Activated naive CD4-positive, alpha-beta T cell treated with anti-CD3 and anti-CD28 coated beads, Interleukin-2, amount 50 U/mL, for 16 hours (primary cell): ENCODE measurements at places on chromosomes 12 and 14.

DNA sequence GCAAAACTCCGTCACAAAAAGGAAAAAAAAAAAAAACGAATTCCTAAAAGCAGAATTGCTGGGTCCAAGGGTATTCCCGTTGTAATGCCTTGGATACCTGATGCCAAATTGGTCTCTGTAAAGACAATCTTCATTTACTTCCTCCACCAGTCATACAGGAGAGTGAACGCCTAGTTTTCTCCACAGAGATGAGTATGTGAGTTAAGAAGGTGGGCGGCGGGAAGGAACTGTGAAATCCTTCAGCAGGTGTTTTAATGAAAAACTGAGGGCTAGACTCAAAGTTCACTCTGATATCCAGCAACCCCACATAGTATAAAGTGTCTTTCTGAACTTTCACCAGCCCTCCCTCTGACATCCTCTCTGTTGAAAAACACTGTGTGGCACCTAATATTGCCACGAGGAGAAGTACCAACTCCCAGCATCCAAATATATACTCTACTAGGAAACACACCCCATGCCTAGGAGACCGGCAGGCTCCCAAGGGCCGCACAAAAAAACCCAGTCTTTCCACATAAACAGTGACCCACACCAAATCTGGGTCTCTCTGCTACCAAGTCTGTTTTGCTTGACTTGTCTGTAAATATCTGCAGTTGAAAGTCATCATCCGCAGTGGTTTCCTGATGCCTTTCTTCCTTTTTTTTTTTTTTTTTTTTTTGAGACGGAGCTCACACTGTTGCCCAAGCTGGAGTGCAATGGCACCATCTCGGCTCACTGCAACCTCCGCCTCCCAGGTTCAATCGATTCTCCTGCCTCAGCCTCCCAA is 30.3 kb upstream of the FOXN3 start:
- DNase-seq, result peak; percentile 28

GRCh38 chr12:9163392-9163791 is 44.8 kb downstream of the PZP start:
- no peak for DNase-seq

DNA sequence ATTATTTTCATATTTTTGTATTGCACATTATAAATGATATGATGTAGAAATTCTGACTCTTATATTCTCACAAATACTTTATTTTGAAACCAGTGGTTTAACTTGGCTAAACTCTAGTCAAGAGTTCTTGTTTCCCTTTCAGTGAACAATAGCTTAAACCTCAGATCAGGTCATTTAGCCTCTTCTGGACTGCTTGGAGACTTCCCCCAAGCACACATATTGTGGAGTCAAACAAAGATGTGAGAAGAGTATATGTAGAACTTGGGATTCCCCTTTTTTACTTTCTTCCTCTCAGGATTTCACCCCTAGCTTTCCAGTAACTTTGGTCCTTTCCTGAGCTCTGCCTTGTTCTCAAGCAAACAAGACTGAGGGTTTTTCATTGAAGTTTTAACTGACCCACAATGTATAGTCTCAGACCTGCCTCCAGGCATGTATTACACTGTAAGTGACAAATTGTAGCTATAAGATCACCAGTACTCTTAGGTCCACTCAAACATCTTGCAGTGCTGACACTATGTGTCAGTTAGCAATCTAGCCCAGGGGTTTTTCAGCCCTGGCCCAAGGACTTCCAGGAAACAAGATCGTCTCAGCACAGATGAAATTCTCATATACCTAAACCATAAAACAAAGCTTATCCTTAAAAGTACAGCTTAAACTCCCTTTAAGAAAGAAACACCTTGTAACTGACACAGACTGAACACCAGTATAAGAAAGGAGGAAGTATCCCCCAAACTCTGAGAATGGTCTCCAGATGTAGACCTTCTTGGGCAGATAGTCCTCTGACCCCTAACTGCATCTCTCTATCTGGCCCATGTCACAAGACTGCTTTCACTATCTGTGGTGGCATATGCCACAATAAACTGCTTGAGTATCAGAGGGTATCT is 98.6 kb downstream of the SLC6A15 start:
- DNase-seq, result no peak

DNA sequence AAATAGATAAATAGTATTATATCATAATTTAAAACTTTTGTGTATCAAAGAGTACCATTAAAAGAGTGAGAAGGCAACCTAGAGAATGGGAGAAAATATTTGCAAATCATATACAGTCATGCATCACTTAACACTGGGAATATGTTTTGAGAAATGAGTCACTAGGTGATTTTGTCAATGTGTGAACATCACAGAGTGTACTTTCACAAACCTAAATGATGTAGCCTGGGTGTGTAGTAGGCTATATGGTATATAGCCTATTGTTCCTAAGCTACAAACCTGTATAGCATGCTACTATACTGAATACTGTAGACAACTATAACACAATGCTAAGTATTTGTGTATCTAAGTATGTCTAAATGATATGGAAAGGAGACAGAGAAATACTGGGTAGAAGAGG is 48.0 kb upstream of the ARID2 start:
- DNase-seq, result no peak

DNA sequence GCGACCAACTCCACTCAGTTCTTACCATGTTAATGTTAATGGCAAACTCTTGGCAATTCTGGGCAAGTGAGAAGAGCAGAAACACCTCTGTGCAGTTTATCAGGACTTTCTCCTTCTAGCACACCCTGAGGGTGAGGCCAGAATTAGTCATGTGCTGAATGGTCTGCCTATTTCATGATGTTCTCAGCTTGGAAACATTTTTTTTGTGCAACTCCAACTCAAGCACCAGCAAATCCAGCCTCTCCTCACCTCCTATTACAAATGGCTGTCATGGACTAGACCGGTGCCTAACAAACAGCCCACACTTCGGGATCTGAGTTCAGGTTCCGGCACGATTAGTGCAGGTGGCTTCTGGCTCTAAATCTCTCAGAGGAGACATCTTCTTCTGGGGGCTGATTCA is 246.0 kb downstream of the ZFP36L1 start:
- no peak for DNase-seq

- no peak for DNase-seq
These were observed 132.4 kb downstream of the BRMS1L start for GRCh38 chr14:35958499-35958898.

- no peak for DNase-seq
These were observed 120.0 kb upstream of the NOS1 start for GRCh38 chr12:117481470-117481869.

DNA sequence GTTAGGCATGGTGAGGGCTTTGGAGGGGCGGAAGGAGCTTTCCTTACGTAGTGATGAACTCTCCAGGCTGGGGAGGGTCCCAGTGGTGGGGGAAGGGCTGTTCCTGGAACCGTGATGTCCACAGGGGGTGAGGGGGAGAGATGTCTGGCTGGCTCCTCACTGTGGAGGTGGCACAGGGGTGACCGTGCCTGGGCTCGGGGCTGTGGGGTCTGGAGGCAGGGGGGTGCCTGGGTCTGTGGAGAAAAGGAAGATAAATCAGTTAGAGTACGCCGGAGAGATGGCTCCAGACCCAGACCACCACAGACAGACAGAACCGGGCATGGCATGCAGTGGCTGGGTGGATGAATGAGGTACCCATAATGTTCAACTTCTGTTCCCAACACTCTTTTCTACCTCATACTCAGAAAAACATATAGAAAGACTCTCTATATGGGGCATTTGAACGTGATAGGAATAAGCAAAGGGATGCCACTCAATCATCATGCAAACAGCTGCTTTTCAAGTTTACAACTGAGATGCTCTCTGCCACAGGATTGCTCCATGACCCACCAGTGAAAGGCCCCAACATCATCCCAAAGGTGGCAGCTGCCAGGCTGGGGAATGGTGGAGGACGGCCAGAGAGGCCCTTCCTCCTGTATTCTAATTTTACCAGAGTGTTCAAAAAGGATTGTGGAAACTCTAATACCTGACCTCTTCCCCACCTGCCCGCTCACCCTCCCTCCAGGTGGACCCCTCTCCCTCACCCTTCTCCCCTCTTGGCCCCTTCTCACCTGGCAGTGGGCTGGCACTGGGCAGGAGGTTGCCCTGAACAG is 5.6 kb downstream of the MYL6 start:
- DNase-seq, result no peak

DNA sequence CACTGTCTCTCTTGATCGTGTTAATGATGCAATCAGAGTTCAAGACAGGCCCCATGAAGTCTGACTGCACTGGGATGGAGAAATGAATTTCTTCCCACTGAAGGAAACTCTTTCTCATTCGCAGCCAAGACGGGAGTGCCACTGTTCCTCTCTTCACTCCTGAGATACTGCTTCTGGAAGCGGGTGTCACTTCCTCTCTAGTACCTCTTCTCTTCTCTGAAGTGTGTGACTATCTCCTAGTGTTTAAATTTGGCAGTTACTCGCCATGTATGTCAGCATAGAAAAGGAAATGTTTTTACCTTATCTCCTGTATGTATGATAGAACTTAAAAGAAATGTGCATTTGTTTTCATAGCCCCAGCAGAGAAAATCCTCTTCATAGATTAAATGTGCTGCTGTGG is 215.2 kb downstream of the ANO6 start:
- no peak for DNase-seq

DNA sequence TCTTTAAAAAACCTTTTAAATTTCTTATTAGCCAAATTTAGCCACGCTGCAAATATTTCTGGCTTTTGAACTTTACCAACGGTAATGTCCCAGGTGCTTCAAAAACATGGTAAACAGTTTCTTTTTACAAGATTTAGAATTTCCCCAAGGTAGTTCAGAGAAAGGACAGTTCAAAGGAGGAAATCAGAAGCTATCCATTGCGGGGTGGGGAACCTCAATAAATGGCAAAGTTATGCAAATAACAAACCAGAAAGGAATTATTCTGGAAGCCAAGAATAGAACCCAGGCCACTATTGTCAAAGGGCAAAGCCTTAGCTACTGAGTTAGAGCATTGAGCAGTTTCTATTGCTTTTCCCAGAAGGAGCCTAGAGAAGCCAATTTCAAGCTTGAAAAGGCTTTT is 62.3 kb downstream of the PDE6H start:
- DNase-seq, result no peak

DNA sequence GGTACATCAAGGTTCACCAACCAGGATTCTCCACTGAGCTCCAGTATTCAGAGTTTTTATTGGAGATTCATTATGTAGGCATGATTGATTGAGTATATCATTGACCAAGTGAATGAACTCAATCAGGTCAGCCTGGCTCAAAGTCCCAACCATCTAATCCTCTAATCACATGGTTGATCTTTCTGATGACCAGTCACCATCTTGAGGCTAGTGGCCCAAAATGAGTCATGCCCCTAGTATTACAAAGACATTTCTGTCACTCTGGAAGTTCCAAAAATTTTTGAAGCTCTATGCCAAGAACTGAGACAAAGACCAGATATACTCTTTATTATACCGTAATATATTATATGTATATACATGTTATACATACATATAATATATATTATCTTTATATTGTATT is 75.9 kb upstream of the ATF7IP start:
- no peak for DNase-seq

DNA sequence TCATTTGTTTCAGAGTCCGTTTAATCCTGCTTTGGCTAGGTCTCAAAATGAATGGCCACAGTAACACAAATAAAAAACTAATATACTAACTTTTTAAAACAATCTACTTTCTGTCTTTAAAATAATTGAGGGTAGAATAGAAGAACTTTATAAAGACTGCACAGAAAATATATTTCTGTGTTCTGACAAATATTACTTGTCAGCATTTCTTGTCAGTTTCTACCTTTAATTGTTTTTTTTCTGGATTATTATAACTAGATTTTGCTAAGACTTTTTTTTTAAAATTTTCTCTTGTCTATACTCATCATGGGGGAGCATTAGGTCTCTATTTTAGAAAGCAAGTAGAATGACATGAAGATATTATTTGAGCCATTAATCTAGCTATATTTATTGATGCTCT is 86.2 kb downstream of the RAD52 start:
- no peak for DNase-seq

- DNase-seq, result no peak
These were observed 15.7 kb downstream of the FAR2 start for GRCh38 chr12:29164477-29165393.

GRCh38 chr12:58384196-58384595 is 442.8 kb downstream of the ATP23 start:
- no peak for DNase-seq

DNA sequence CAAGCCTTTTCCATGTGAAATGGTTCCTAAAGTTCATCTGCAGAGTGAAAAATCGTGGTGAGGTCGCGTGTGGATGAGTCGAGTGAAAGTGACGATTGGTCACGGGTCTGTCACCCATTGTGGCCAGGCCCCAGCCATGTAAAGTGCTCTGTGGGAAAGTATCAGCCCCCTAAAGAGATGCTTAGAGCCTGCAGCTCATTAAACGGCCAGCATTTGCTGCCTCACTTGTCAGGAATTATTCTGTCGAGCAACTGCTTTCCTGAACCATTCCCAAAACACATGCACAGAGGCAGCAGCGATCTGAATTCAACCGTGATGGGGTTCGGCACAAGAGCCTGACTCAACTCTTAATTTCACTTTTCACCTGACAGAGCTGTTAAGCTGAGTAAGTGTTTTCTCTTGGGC is 16.0 kb downstream of the DBX2 start:
- no peak for DNase-seq

GRCh38 chr12:65534238-65534841 is 255.9 kb downstream of the MSRB3 start:
- DNase-seq, result no peak

DNA sequence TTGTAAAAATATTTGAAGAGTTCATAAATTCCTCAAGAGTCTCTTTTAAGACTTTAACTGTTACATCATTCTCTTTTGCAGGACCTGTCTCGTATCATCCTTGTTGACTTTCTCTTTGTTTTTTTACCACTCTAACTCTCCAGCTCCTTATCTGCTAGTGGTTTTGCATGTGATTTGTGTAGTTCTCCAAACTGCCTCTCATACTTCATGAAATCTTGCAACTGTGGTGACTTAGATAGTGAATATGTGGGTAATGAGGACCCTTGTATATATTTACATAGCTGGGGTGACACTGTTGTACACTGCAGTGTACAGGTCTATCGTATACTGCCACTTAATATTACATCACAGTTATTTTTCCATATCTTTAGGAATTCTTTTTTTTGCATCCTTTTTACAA is 40.2 kb upstream of the EMP1 start:
- no peak for DNase-seq

GRCh38 chr12:103802586-103802886 is 38.5 kb downstream of the NT5DC3 start:
- DNase-seq, result no peak

GRCh38 chr14:67173719-67174118 is 15.5 kb upstream of the GARIN2 start:
- no peak for DNase-seq
